ENCODE measurements at places on chromosomes 3 and 15.

GRCh38 chr3:175640958-175641357 lies 781.8 kb downstream of the NAALADL2 start:
- no peak for DNase-seq

- DNase-seq, result no peak
Measured at GRCh38 chr3:52183786-52184445, 14.0 kb upstream of the ALAS1 start.

- DNase-seq, result no peak
Measured at GRCh38 chr3:14404631-14405359, 2.4 kb downstream of the SLC6A6 start.

DNA sequence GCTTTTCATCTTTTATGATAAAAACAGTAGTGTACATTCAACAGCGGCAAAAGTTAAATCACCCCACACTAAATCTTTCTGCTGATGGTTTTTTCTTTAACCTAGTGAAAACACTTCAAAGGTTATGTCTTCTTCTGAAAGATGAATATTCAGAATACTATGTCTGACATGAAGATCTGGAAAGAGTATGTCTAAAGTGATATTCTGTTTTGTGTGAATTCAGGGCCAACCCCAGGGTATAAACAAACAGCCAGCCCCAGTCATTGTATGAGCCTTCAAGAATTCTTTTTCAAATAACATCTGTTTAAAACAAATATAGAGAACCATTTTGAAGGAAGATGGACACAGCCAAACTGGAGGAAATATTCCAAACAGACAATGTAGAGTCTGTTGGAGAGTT lies 581.0 kb upstream of the NAALADL2 start:
- no peak for DNase-seq

DNA sequence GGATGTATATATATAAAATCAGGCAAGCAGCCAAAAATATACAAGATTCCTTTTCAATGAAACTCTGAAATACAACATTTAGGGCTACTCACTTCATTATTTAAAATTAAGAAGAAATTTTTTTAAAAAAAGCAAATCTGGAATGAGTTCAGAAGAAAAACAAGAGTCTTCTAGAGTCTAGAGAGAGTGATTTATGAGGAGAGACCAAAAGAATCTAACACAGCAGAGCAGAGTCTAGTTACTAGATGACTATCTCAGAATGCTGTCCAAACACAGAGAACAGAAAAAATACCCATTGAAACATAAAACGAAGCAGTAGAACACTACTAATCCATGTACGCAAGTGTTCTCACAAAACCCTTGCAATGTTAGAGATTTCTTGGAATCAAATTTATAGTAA lies 275.2 kb upstream of the CBLB start:
- DNase-seq, result no peak

- DNase-seq, result no peak
Measured at GRCh38 chr3:131608741-131609140, 106.0 kb upstream of the MRPL3 start.

DNA sequence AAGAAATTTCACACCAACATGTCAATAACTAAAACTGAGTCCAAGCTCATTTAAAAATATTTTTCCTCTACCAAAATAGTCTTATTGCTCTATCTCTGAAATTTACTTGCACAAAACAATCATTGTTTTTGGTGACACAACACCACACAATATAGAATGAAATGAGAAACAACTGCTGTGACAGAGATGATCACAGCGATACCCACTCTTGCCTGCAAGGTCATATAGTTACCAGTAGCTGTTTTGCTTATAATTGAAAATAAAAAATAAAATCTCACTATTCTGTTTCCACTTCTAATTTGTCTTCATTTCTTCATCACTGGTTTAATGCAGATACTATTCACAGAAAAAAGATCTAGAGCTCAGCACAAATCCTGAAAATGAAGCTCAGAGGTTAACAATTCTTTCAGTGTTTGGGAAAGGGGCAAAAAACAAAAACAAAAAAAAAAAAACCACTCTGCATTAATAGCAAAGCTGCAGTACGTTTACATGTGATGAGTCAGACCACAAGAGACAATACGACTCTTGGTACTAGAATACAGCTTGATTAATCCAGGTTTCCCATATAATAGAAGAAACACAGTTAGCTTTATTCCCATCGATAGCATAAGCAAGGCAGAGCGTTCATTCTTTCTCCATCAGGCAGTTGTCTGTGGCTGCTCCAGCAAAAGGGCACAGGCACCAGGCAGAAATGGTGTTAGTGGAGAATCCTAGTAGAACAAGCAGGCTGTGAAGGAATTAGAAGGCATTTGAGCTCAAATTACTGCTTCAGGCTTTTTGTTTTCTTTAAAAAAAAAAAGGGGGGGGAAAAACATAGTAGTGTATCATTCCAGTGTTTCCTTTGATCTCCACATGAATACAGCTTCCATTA lies 773 bp downstream of the ANKRD28 start:
- DNase-seq, result no peak

GRCh38 chr3:32105291-32106131 lies 909 bp upstream of the GPD1L start:
- no peak for DNase-seq

DNA sequence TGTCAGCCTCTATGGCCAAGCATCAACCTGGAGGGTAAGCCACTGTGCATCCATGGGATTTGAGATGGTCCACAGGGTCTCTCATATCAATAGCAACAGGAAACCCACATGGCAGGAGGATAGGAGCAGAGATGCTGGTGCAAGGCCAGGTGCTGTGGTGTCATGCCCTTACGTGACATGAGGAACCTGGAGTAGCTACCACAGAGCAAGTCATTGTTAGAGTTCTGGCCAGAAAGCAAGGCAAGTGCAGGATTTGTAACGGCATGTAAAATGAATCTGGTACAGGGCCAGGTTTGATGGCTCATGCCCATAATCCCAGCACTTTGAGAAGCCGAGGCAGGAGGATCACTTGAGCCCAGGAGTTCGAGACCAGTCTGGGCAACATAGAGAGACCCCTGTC lies 14.8 kb upstream of the ZNF774 start:
- no peak for DNase-seq

GRCh38 chr3:31813686-31814085 lies 167.4 kb downstream of the OSBPL10 start:
- DNase-seq, result no peak

DNA sequence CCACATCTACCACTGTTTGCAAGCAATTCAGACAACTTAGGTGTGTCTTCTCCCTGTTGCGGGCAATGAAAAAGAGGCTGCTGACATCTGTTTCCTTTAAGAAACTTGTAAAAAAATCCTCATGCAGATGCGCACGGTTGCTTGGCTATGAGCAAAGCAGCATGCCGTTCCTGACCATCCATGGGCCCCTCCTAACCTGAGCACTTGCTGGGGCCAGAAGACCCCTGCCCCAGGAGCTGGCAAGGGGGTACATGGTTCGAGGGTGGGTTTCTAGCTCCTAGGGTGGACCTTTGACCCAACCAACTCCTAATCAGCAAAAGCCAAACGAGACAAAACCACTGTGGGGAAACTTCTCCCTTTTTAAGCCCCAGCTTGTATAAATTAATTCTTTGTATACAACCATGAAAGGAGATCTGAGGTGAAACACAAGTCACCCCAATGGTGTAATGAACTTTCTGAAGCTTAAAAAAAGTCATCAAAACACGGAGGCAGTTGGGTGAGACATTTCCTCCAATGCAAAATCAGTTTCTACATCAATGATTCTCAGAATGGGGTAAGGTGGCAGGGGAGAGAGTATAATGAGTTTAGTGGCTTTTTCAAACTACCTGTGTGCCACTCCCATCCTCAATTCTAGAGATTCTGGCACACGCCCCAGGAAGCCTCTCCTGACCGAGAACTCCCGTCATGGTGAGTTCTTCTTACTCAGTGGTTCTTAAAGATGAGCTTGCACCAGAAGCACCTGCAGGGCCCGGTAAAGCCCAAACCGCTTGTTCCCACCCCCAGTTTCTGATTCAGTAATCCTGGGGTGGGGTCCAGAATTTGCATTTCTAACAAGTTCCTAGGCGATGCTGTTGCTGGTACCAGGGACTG lies 44.1 kb downstream of the CPN2 start:
- peak; percentile 31 for DNase-seq

GRCh38 chr3:124037326-124037725 lies 45.4 kb upstream of the ROPN1 start:
- no peak for DNase-seq

DNA sequence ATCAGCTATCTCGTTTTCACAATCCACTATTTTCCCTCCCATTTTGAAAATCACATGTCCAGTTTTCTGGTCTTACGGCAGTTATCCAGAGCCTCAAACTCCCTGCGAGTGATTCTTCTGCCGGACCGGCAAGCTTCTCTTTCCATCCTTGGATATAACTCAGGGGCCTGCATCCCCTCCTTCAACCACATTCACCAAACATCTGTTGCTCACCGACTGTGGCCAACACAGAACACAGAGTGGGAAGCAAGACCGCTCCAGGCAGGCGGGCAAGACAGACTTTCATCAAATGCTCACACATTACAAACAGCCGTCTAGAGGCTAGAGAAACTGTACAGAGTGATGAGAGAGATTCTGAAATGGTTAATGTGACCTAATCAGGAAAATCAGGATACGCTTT lies 7.6 kb upstream of the SLC12A8 start:
- no peak for DNase-seq

- DNase-seq, result no peak
Measured at GRCh38 chr15:85003593-85004312, 22.1 kb downstream of the PDE8A start.

DNA sequence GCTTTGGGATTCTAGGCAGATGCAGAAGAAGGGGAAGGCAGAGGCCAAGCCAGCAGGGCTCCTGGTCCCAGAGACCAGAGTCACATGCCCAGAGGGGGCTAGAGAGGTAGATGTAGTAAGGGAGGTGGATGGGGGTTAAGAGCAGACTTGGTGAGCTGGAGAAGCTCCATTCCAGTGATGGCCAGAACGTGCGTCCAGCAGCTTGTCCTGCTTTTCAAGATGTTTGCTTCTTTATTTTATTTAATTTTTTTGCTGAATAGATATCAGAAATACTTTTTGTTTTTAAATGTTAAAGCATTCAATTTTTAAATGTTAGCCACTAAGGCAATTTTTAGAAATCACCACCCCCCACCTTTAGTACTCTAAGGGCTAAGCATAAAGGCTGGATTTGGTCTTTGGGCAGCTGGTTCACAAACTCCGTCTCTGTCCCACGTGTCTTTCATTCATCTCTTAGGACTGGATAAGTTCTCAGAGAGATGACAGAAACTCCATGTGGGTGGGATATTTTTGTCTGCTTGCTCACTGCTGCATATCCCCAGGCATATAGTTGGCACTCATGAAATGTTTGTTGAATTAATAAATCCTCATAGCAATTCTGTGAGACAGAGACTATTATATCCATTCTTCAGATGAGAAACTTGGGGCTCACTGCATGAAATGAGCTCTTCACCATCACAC lies 6.7 kb downstream of the COLQ start:
- DNase-seq, result no peak

- no peak for DNase-seq
Measured at GRCh38 chr3:140809316-140809715, 131.5 kb downstream of the TRIM42 start.

DNA sequence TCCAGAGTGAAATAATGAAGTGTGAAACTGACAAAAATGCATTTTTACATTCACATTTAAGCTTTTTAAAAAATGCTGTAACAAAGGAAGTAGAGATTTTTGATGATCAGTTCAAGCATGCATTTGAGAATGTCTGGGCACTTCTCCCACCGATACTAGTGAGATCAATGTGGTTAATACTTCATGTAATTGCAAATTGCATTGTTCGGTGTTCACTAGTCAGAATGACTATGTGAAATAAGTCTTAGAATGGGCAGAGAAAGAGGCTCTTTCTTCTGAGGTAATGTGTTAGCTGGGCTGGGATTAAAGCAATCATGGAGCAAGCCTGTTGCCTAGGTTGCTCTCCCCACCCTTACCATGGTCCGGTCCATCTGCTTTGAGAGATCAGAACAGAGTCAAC lies 587.0 kb upstream of the GRM7 start:
- DNase-seq, result no peak

GRCh38 chr3:188396900-188397299 lies 242.9 kb downstream of the LPP start:
- DNase-seq, result no peak

DNA sequence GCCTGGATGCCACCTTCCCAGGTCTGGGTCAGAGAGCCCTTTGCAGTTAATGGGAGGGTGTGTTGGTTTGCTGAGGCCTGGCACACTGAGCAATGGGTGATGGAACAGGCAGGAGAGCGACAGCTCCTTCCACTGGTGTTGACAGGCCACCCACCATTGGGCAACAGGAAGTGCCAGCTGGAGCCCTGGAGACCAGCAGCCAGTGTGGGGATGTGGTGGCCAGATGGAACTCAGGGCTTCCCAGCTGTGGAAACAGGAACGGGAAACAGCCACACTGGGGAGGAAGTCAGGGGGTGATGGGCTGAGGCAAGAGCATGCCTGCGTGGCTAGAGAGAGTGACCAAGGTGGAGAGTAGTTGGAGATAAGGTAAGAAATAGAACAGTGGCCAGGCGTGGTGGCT lies 9.3 kb downstream of the PSTPIP1 start:
- peak; percentile 93 for DNase-seq

- no peak for DNase-seq
Measured at GRCh38 chr3:187261541-187261969, 30.0 kb downstream of the MASP1 start.

DNA sequence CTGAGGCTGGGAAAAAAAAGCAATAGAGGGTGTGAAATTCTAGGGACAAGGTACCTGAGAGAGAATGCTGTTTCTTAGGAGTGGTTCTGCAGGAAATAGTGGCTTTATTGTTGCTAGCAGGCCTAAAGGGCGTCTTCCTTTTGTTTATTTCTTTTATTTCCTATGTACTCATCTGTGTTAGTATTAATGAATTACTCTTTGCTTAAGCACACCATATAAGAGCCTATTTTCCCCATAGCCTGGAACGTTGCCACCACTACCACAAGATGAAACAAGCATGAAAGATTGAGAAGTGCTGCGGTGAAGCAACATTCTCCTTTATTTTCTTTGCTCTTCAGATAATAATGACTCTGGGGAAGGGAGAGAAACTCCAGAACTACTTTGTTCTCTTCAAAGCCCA lies 21.3 kb upstream of the GOLIM4 start:
- DNase-seq, result peak; percentile 24

DNA sequence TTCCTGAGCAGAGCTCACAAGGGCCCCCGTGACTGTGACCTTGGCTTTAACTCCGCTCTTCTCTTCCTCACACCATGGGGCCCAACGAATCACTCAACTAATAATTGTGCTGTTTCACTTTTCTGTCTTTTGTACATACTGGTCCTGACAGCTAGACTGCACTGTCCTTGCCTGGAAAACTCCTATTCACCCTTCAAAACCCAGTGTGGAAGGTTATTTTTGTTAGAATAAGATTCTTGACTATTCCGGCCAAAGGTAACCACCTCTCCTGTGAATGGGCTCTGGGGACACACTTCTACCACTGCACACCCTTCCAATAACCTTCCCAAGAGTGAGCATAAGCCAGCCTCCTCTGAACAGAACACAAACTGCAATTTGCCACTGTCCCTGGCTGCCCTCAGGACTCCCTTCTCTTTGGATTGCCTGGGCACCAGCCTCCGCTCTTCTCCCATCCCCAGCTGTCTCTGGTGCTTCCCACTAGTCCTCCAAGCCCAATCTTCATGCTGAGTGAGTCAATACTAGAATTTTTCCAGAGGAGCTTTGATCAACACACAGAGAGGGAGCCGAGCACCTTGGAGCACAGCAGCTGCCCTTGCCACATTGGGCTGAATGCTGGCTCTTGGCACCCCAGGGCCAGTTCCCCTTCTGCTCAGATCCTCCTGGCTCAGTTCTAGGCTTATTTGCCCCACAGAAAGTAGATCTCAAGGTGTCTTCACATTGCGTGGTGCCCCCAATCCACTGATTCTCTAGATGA lies 2.1 kb downstream of the SCN5A start:
- DNase-seq, result no peak
